ENCODE measurements at places on chromosomes 1 and 21. TPM values are rescaled to one million over a fixed set of nuclear protein-coding genes. Genes with fewer than 3 reads are reported as not detected.

DNA sequence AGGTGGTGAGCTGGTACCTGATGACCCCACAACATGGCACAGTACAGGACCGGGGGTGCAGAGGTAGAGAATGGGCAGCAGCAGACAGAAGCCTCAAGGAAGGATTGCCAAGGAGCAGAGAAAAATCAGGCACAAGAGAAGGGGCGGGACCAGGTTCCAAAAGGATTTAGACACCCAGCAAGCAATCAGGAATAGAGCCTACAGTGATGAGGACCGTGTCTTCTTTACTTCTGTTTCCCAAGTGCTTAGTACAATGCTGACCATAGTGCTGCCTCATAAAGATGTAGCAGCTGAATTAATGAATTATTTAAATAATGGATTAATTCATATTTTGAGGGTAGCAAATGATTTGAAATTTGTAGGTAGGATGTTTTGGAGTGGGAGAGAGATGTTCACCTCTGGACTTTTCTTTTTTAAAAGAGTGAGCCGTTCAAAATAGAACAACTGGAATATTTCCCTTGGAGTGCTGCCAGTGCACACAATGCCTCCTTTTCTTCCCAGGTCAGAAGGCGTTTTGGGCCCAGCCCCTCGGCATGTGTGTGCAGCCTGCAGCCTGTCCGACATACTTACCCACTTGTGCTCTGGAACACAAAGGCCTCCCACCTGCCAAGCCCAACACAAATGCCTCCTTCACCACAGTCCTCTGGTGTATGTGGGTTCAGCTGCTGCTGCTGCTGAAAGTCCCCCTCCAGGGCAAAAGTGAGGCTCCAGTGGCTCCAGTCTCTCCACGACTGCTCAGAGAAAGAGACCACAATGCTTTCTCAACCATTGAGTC lies 19.6 kb downstream of the KANK4 start:
- no peak for DNase-seq

GRCh38 chr1:245763873-245764331 lies 609.1 kb downstream of the KIF26B start:
- DNase-seq = no peak

DPT gene
- 39.4 TPM for total RNA-seq

SNAPIN gene
- 57.4 TPM for total RNA-seq
